ENCODE measurements at places on chromosomes 1 and 21. TPM values are rescaled to one million over a fixed set of nuclear protein-coding genes. Genes with fewer than 3 reads are reported as not detected.

Gene SERPINC1
- not detected for total RNA-seq

Gene BGLAP
- total RNA-seq, result 2.8 TPM

Gene KRTAP19-3
- not detected for total RNA-seq

Gene MAP3K21
- total RNA-seq, result 0.98 TPM

Gene MXRA8
- total RNA-seq, result 0.73 TPM

Gene ATP6V1G3
- 0.71 TPM for total RNA-seq

Gene MYOG
- total RNA-seq, result not detected

Gene USH2A
- total RNA-seq, result not detected

Gene BLACAT1
- total RNA-seq, result 0.45 TPM

Gene TTC34
- total RNA-seq, result 1.5 TPM

Gene OR2M5
- total RNA-seq, result not detected

All from A673 (cell line).